CD4-positive, alpha-beta T cell treated with Interleukin-4 for 1 hour (primary cell): ENCODE measurements at places on chromosomes 11 and 22.

GRCh38 chr11:95338430-95338991 lies 107.5 kb upstream of the SESN3 start:
- DNase-seq: no peak

DNA sequence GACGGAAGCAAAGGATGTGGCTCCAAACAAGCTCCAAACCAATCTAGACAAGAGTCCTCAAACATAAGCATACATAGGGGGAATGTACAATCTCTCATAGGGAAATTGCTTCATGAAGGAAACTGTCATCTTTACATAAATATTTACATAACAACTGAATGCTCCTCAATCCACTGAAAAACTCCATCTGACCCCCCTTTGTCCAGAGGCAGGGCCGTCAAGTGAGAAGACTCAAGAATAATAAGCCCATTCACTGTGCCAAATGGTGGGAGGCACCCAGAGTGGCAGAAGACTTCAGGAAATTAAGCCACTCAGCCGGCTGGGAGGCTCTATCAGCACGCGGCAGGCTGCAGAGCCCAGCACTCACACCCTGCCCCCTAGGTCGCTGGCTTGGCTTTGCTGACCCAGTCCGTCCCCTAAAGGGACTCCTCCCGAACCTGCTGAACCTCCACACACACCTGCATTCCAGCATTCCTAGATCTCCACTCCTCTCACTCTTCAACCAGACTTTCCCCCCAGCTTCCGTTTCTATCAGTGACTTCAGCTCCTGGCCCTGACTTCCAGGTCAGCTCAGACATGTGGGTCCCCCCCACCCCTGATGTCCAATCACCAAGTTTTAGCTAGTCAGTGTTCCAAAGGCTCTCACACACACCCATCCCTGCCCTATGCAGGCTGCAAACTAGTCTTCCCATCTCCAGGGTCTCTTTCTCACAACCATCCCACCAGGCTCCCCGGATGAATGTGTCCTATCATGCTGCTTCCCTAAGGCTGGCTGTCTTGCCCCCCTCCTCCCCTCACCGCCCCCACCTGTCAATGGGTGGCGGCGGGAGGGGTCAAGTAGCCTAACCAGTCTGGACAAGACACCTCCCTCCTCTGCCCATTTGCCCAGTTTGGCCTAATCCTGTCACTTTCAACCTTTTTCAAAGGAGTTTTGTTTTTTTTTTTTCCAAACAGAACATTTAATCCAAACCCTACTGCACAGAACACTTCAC lies 11.3 kb downstream of the VPS37C start:
- no peak for DNase-seq

GRCh38 chr11:94728541-94728940 lies 39.6 kb upstream of the AMOTL1 start:
- DNase-seq: no peak

DNA sequence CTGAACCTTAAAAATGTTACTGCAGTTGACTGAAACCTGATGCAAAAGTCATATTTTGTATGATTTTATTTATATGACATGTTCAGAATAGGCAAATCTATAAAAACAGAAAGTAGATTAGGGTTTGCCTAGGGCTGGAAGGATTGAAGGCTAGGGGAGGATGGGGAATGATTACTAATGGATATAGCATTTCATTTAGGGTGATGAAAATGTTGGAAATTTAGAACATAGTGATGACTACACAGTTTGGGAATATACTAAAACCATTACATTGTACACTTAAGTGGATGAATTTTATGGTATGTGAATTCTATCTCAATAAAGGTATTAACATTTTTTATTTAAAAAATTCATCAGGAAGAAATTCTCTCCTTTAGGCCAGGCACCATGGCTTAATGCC lies 22.9 kb upstream of the PAFAH1B2 start:
- DNase-seq: no peak

- DNase-seq: no peak
These were observed 48.7 kb upstream of the APOA1 start for GRCh38 chr11:116885951-116886655.

DNA sequence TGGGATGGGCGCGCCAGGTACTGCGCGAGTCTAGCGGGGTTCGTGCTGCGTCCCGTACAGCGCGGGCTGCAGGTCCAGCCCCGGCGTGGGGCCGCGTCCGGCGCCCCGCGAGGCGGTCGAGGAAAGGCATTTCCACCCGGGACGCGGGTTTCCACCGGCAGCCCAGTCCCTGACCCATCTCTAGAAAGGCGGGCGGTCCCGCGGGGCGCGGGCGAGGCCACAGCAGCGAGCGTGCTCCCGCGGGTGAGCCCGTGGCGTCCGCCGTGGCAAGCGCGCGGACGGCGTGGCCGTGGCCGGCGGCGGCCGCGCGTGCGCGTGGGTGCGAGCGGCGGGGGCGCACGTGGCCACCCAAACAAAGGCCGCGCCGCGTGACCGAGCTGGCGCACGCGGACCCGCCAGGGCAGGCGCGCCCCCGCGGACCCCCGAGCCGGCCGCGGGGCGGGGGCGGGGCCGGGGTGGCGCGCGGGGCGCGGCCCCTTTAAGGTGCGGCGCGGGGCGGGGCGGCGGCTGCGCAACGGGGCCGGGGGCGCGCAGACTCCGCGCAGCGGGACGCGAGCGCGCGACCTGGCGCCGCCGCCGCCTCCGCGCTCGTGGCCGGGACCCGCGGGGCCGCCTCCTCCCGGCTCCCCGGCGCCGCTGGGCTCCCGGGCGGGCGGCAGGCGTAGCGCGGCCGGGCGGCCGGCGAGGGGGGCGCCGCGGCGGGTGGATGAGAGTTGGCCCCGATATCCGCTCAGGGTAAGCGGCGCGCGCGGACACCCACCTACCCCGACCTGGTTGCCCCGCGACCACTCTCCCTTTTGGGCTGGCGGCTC lies 39.3 kb upstream of the CELSR1 start:
- peak; percentile 45 for DNase-seq

GRCh38 chr11:58392746-58393145 lies 13.9 kb downstream of the OR5B3 start:
- no peak for DNase-seq

DNA sequence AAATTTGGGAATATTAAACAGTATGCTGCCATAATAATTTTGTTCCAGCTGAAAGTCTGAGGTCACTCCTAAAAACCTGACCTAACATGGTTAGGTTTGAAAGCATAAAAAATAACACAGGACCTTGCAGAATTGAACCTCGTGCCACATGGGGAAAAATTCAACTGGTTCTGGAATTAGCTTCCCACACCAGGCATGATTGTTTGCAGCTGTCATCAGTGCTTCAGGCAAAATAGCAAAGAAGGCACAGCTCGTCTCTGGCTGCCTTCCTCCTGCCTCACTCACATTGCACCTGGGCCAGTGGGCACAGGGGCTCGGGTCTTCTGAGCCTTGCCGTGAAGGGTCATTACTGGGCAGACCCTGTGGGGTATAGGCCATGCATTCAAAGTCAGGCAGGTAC lies 153.8 kb upstream of the ARHGAP20 start:
- DNase-seq: no peak

DNA sequence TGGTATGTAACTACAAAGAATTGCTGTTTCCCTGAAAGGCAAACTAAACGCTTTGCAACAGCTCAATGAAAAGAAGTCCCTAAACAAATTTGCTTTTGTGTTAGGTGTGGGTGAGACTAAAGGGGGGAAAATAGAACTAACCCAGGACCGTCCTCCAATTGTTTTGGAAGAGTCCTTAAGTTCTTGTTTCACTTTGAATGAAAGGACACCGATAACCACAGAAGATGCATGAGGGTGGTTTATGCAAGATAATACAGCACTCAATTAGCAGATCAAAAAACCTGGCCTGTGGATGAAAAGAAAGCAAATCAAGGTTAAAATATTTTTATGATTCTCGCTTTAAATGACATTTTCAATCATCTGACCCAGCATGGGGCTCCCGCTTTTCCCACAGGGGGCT lies 304.5 kb upstream of the SYN3 start:
- DNase-seq: no peak

DNA sequence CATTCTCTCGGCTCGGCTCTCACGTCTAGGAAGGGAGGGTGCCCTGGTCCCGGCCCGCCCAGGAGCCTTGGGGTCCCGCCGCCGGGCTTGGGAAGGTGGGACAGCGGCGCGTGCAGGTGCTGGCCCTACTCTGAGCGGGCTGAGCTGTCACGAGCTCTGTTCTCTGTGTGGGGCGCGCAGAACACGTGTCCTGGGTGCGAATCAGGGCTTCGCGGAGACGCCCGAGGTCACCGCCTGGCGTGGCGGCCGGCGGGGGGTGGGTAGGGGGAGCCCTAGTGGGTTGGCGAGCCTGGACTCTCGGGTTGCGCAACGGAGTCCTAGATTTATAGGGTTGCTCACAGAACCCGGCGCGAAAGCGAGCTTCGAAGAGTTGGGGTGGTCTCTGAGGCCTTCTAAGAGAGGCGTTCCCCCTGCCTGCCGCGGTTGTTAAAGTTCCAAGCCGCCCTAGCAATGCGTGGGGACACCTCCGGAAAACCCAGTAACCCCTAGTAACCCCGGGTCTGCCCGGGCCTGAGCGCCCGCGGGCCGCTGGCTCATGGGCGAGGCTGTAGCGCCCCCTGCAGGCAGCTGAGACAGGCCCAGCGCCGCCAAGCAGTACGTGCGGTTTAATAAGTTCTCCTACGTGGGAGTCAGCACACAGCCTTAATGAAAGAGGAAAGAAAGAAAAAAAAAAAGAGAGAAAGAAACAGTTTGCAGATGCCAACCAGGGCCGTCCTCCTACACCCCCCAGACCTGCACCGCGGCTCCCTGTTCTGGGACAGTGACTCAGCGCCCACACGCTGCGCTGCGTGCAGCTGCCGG lies 2.7 kb downstream of the ADM start:
- peak; percentile 86 for DNase-seq

- no peak for DNase-seq
These were observed 91.5 kb downstream of the MIAT start for GRCh38 chr22:26748845-26749244.

GRCh38 chr11:121471167-121471566 lies 18.4 kb upstream of the SORL1-AS1 start:
- DNase-seq: no peak
